Mammary epithelial cell (primary cell): ENCODE measurements at places on chromosomes 2 and 18.

DNA sequence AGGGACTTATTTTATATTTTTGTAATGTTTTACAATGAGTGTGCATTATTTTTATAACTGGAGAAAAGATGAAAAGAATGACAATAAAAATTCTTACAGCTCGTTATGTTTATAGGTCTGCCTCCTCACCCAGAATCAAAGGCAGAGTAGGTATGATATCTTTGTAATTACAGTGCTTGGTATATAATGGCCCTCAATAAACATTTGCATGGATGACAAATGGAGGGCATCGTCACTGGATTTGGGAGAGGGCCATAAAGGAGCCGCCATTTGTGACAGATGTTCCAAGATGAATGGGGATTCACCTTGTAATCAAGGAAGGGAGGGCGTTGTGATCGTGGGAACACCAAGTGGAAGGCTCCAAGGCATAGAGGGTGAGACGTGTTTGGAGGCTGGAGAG is 22.6 kb upstream of the GIGYF2 start:
- no peak for DNase-seq

- DNase-seq = peak; percentile 92
Observed at GRCh38 chr2:65456064-65456463, 23.7 kb upstream of the SPRED2 start.

- DNase-seq = no peak
Observed at GRCh38 chr2:27019931-27020855, 12.6 kb upstream of the TMEM214 start.

GRCh38 chr2:234025466-234025865 is 25.0 kb upstream of the SPP2 start:
- no peak for DNase-seq

DNA sequence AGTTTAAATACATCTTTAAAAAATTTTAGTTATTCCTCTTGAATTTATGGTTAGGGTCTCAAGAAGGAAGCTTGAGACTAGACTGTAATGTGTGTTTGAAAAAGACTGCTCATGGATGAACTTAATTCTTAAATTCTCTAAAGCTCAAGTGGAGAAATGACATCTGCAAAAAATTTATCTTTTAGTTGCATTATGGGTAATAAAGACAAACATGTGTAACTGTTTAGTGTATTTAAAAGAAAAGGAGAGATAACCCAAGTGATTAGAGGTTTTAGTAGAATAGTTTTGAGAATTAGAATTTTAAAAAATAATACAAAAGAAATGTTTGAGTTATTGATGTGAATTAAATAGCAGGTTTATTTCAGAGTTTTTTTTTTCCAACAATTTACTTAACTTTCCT is 36.7 kb downstream of the GALNT1 start:
- DNase-seq = no peak

DNA sequence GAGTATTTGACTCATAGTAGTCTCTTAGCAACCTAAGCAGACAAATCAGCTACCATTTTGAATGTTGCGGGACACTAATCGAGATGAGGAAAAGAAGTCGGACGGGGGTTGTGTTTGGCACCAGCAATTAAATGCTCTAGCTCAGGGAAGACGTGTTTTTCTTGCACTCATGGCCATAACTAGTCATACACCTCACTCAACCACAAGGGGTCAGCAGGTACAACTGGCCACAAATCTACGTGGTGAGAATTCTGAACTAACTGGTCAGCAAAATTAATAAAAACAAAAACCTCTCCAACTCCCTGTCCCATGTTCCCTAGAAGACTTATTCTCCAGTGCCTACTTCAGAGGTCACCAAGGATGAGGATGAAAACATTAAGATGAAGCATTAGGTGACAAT is 1467.8 kb downstream of the DPP10 start:
- no peak for DNase-seq

DNA sequence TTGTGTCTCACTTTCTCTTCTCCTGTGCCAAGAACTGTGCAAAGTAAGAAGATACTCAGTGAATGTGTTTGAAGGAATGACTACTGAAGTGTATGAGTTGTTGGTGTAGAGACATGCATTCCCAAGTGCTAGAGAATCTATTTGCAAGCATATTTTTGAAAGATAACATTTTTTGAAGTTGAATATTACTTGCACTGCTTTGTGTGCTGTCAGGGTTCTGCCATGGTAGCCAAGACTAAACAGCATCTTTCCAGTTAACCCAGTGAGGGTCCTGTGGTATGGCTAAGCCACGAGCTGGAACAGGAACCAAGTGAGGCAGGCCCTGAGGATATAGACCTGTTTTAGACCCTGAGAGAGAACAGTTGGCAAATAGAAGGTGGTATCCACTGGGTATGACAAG is 35.2 kb upstream of the EFEMP1 start:
- DNase-seq = no peak

GRCh38 chr2:169362894-169363559 is 693 bp upstream of the LRP2 start:
- peak; percentile 2 for DNase-seq

DNA sequence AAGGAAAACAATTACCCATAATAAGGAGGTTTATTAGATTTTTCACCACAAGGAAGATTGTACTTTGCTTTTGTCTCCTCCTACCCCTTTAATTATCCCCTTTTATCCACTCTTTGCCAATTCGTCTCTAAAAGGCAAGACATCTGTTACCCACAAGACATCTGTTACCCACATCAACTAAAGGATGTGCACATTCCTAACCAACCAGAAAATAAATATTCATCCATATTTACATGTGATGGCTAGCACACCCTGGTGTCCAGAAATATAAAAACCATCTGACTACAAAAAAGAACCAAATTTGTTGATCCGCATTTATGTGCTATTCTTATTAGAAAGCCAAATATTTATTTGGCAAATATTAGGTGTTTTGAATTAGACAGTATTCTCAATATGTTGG is 35.7 kb downstream of the ACVR1C start:
- no peak for DNase-seq

- DNase-seq = no peak
Observed at GRCh38 chr2:42961385-42961811, 169.0 kb upstream of the HAAO start.

DNA sequence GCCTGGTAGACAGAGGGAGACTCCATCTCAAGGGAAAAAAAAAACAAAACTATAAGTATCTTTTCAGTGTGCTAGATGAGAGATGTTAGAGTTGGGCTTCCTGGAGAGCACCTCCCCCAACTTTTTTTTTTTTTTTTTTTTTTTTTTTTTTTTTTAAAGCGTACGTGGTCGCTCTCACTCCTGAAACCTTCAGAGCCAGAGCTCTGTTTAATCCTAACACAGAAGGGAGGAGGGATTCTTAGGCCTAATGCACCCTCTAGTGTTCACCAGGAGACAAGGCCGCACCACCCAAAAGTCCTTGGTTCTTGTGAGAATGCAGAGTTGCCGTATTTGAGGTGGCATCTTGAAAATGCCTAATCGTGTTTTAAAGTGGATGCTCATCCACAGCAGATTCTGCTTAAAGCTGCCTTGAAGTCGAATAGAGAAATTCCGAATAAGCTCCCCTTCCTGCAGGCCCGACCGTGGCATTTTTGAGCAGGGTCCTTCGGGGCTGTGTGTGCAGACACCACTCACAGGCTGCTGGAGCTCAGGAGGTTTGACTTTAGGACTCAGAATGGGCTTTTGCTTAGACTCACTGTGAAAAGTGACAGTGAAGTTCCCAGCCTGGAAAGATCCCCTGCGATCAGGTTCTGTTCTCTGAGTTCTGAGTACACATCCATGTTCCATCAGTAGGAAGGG is 252.6 kb downstream of the AGAP1 start:
- peak; percentile 66 for DNase-seq

GRCh38 chr2:240070907-240071306 is 17.6 kb upstream of the OR6B3 start:
- no peak for DNase-seq

- no peak for DNase-seq
Observed at GRCh38 chr2:177595126-177595845, 202.7 kb downstream of the AGPS start.

DNA sequence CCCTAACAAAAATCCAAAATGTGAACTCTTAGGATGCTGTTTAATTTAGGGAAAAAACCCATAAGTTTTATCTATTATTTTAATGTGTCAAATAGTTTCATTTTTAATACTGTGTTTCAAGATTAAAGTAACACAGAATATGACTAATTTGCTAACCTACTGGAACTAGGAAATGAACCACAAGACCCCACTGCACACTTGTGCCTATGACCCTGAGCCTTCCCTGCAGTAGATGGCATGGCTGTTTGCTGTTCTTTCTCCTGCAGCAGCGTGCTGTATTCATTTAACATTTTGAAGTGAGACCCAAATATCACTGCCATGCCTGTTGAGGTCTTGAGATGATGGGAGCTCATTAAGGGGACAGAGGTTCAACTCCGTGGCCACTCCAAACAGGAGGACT is 565.2 kb upstream of the NRP2 start:
- no peak for DNase-seq

GRCh38 chr2:241507430-241508239 is 749 bp downstream of the STK25 start:
- DNase-seq = peak; percentile 44

DNA sequence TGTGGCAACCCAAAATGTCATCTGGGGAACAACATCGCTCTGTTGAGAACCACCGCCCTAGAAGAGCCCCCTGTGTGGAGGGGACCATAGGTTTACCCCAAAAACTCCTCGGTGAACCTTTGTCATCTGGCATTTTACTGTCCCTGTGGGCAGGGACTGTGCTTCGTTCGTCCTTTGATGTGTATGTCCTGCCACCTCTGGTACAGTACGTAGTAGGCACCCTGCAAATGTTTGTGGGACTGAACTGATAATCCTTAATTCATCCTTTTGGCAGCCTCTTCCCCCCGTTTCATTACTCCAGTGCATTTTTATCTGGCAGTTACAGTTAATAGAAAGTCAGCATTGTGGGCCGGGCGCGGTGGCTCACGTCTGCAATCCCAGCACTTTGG is 728 bp downstream of the NAPG start:
- no peak for DNase-seq

- no peak for DNase-seq
Observed at GRCh38 chr18:6616981-6617380, 112.5 kb upstream of the ARHGAP28 start.

GRCh38 chr2:23939987-23940717 is at the start of gene UBXN2A:
TSS of gene UBXN2A (plus strand) at chr2:23940463. CDS start at chr2:23958315, 17,852 bp downstream.
- DNase-seq = peak; percentile 77

GRCh38 chr2:147636238-147636882 is 208.5 kb upstream of the ACVR2A start:
- peak; percentile 63 for DNase-seq

DNA sequence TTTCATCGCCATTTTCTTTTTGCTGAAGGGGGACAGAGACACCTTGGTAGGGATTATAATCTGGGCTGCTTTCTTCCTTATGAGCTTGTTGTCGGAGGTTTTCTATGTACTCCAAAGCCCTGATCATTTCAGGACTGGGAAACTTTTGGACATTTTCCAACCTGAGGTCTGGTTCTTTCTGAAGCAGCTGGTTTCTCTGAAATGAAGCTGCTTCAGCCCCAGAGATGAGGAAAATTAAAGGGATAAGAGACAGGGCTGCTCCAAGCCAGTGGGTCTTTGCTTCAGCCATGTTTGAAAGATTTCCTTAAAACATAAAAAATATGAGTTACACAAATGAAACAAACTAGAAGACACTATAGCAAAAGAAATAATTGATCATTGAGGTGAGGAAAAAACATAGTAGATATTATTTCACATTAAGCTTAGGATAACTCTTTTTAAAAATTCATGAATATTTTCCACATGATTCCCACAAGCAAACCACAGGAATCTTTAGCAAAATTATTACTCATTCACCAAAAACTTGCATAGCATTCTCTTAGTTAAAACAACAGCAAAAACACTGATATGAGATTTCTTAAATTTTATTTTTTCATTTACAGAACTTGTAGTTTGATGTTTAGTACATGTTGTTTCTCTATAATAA is 3.0 kb downstream of the SCG2 start:
- peak; percentile 16 for DNase-seq

GRCh38 chr2:59560769-59561168 is 992.7 kb downstream of the BCL11A start:
- DNase-seq = no peak

DNA sequence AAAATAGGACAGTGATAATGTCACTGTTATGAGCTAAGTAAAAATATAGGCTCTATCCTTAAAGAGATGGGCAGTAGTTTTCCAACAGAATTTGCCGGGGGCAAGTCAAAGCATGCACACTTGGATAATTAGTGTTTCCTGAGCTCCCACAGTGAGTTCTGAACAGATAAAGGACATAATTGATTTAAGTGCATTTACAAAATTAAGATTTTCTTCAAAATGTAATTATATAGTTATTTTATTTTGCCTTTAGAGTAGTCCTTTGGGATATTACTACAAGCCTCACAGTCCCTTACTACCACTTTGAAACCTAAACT is 107.6 kb downstream of the RAPGEF4 start:
- no peak for DNase-seq

GRCh38 chr2:69017835-69018234 is 4.9 kb downstream of the ANTXR1 start:
- no peak for DNase-seq

GRCh38 chr18:35671966-35672603 is 90.5 kb downstream of the GALNT1 start:
- no peak for DNase-seq

DNA sequence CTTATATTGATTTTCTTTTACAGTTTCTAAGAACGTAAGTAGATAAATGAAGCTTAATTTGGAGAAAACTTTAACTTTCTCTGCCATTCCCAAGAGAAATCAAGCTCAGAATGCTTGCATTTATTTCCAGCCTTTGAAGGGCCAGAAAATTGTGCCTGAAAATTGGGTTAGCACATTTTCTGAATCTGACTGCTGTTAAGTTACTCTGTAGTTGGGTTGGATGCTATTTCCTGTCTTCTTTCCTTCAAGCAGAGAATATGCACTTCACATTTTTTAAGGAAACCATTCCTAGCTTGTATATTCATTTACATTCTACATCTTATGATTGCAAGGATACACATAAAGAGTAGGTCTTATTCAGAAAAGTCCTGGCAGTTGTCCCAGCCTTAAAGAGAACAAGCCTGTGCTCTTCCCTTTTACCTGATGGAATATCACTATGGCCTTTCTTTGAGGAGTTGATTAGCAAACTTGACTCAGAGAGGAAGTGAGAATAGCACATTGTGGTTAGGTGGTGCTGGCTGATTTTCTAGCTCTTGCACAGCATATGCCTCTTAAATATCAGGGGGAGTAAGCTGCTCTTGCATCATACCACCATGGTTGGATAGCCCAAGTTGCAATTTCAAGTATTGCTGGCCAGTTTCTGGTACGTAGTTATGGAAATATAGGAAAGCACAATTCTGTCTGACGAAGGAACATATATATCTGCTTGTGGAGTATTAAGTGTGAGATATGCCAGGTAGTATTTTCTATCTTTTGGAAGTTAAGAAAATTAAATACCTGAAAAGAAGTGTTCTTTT is 133.7 kb downstream of the COMMD1 start:
- peak; percentile 93 for DNase-seq

DNA sequence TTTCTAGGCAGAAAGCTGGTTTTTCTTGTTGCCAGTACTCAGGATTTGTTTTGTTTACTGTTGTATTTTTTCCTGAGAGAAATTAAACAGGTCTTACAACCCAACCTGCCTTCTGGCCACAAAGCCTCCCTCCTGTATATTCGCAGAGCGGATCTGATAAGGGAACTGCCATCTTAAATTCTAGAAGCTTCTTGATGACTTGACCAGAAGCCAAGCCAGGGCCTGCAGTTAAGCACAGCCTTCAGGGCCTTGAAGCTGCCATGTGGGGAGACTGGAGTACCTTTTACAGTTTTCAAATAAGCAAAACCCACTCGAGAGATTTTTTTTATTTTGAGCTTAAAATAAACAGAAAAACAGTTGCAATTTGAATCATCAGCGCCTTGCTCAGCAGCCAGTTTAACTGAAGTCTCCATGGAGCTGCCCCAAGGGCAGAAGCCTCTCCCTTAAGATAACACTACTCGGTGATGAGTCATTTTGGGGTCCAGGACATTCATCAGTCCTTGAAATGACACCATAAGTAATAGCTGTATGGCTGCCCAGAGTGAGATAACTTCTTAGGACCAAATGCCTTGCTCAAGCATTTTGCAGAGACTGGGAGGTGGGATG is 51.5 kb upstream of the PHLPP1 start:
- DNase-seq = peak; percentile 61
